ENCODE measurements at places on chromosomes 13 and 19. TPM values are rescaled to one million over a fixed set of nuclear protein-coding genes. Genes with fewer than 3 reads are reported as not detected.

The CRB3 gene
- 20.6 TPM for total RNA-seq

The NEK3 gene
- total RNA-seq, result 27.2 TPM

The CCDC124 gene
- total RNA-seq, result 70.4 TPM

The OR4F17 gene
- not detected for total RNA-seq

The PLIN3 gene
- total RNA-seq, result 52.9 TPM

The MISP3 gene
- total RNA-seq, result 0.98 TPM
